Activated T-helper 1 cell treated with anti-CD3 and anti-CD28 coated beads, Interleukin-2, amount 50 U/mL, for 16 hours (primary cell): ENCODE measurements at places on chromosomes 11 and 22.

DNA sequence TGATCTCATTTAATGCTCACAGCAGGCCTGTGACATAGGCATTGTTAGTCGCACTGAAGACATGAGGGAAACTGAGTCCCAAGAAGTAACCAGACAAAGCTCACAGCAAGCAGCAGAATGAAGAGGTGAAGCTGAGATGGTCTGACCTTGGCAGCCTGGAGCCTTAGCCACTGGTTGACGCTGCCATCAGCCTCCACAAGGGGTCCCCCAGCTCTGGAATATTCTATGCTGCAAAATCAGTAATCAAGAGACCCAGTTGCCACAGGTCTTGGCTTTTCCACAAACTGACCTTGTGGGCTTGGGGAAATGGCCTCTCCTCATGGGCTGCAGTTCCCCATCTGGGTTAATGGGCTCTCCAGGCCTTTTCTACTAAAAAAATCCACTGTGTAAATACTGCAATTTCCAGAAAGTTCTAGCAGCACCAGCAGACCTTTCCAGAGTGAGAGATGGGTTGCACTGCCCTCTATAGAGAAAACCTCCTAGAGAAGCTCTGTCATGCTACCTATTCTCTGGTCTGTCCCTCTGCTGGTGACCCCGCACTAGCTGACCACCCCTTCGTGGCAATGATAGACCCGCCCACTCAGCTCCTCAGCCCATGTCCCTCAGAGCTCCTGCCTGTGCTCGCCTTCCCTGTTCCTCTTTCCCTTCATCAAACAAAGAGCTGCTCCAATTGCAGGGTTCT lies 22.6 kb upstream of the ISX start:
- no peak for DNase-seq

DNA sequence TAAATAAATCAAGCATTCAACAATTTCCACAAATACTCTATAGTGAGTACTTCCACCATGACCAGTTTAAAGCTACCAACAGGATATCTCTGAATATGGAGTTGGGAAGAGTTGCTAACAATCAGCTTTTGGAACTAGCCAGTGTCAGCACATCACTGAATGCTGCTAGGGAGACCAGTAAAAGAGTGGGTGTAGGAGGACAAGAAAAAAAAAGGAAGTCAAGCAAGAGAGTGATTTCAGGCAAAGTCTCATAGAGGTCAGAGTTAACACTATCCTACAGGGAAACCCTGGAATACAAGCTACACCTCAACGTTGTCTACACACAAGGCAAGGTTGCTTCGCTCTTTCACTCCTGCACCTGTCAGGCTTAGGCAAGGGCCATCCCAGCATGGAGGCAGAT lies 24.2 kb downstream of the EIF3F start:
- DNase-seq = no peak

GRCh38 chr11:99693941-99694492 lies 673.3 kb downstream of the CNTN5 start:
- no peak for DNase-seq

GRCh38 chr11:100791860-100792259 lies 104.8 kb downstream of the ARHGAP42 start:
- no peak for DNase-seq

DNA sequence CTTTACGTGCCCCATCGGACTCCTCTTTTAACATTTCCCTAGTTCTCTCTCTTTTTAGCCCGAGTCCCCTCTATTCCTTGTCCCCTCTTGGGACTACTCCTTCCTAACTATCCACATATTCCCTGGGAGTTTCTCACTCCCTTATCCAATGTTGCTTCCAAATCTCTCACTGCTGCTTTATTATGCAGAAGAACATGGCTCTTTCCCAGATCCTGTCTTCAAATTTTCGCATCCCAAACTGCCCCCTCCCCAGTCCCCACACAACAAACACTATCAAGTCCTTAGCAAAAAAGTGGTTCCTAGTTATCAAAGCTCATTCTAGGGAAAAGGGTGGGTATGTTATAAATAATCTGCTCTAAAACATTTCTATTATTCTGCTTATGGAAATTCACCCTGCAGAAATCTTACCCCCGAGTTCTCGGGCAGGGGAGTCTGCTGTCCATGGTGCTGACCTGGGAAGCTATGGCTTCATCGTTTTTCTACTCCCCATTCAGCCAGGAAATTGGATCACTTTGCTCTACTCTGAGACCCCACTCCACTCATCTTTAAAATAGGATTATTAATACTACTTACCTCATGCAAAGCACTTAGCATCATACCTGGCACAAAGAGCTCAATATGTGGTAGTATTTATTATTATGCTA lies 393.5 kb downstream of the BUD13 start:
- DNase-seq = no peak

DNA sequence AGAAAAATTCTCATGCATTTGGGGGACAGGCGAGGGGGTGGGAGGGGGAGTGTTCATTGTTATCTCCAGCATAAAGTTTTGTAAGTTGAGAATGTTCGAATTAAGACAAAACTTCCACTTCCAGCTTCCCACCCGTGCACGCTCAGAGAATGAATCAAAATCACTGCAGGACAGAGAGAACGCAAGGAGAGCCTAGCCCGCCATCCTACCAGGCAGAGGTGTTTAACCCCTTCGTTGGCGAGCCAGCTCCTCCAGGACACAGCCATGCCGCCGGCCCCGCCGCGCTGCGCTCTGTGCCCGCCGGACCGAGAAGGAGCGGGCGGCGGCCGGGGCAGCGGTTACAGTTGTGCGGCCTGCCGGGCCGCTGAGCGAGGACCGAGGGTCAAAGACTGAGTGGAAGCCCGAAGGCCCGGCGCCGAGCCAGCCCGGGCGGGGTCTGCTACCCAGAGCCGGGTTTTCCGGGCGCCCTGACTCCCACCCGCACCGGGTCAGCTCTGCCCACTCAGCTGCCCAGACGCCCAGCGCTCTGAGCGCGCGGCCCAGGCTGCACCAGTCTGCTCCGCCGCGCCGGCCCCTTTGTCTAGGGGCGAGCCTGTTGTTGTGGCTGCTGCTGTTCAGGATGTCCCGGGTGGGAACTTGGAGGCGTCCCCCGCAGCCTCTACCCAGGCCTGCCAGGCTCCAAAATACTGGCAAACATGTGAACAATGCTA lies at the start of gene NOX4:
TSS of gene NOX4 (minus strand) at position 395 of the 710 bp plus-strand sequence. CDS start at position 266, 129 bp downstream.
- no peak for DNase-seq

DNA sequence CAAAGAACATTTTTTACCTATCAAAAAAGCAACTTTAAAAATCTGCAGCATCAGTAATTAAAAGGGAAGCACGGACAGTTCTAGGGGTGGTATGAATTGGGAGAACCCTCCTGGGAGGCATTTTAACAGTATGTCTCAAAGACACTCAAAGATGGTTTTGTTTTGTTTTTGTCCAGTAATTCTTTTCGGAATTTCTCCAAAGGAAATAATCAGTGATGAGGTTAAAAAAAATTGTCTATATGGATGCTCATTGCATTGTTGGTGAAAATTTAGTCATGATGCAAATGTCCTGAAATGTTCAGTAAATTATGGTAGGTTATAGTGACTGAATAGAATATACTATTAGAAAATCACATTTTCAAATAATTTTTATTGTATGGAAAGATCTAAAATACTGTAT lies 115.1 kb downstream of the ATXN10 start:
- no peak for DNase-seq

DNA sequence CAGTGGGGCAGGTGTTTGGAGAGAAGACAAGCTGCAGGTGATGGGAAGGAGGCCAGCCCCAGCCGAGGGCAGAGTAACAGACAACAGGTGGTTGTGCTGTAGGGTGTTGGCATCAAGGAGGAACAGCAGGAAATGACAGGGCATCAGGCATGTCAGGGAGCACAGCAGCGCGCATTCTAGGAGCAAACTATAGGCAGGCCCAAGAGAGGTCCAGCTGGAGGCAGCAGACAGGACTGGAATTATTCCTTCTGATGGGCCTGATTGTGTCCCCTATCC lies 13.6 kb downstream of the ADM start:
- no peak for DNase-seq

GRCh38 chr11:77175869-77176539 lies 48.0 kb downstream of the MYO7A start:
- DNase-seq = no peak

DNA sequence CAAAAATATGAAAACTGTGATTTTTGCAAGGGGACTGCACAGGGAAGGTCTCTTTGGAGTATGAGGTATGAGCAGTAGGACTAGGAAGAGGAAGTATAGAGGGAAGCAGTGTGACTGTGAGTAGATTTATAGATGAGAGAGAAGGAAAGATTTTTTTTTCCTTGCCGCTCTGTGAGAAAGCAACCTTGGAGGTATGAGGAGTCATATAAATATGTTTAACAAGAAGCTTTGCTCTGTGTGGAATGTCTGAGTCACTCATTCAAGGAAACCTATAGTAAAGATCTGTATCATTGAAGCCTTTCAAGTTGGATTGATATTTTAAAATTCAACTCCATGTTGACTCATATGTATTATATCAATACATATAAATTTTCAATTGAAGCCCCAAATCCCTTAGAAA lies 26.2 kb downstream of the DNHD1 start:
- DNase-seq = no peak

DNA sequence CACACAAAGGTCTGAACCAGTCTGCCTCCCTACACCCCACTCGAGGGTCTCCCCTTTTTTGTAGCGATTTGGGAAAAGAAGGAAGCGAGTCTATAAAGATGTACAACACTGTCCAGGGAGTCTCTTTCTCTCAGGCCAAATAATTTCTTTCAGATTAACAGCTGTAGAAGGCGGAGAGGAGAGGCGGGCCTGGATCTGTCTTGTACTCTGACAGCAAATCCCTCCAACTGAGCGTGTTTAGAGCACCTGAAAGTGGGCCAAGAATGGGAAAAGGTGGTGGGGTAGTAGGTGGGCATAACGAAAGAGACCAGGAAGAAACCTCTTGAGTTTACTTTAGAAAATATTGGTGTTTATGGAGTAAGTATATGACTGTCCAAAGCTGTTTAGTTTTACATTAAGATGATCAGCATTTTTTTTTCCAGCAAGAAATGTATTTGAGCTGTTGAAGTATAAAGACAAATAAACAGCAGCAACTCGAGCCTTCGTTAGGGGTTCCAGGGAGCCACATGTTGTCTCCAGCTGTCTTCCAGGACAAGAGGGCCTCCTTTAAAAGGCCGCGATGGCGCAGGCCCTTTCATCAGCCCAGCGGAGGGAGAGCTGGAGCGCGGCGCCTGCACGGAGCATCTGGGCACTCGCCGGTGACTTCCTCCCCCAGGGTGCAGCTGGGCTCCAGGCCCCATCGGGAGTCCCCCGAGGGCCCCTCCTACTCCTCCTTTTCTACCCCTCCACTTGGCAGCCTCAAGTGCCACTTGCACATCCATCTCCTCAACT lies 34.9 kb downstream of the SCUBE1 start:
- no peak for DNase-seq

- no peak for DNase-seq
Observed at GRCh38 chr11:76621868-76622267, 48.7 kb downstream of the LRRC32 start.

DNA sequence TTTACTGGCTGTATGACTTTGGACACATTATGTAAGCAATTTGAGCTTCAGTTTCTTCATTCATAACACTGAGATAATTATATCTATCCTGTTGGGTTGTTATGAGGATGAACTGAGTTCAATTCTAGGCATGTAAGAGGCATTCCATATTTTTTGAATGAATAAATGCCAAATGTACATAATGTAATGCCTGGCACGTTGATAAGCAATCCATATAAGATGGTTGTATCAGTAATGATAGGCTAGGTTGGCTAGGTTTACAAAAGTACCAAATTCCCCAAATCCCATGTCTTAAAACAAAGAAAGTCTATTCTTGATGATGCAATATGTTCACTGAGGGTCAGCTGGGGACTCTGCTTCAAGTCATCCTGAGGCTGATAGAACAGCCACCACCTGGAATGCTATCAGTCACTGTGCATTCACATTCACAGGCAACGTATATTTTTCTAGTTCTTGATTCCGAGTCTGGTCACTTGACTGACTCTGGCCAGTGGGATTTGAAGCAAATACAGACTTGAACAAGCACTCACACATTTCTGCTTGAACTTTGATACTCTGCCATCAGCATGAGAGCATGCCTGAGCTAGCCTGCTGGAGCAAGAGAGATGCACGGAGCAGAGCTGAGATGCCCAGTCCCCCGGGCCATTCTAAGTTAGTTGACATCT lies 104.0 kb upstream of the TIMP3 start:
- no peak for DNase-seq

GRCh38 chr22:41245917-41246499 lies 5.3 kb upstream of the CHADL start:
- no peak for DNase-seq

DNA sequence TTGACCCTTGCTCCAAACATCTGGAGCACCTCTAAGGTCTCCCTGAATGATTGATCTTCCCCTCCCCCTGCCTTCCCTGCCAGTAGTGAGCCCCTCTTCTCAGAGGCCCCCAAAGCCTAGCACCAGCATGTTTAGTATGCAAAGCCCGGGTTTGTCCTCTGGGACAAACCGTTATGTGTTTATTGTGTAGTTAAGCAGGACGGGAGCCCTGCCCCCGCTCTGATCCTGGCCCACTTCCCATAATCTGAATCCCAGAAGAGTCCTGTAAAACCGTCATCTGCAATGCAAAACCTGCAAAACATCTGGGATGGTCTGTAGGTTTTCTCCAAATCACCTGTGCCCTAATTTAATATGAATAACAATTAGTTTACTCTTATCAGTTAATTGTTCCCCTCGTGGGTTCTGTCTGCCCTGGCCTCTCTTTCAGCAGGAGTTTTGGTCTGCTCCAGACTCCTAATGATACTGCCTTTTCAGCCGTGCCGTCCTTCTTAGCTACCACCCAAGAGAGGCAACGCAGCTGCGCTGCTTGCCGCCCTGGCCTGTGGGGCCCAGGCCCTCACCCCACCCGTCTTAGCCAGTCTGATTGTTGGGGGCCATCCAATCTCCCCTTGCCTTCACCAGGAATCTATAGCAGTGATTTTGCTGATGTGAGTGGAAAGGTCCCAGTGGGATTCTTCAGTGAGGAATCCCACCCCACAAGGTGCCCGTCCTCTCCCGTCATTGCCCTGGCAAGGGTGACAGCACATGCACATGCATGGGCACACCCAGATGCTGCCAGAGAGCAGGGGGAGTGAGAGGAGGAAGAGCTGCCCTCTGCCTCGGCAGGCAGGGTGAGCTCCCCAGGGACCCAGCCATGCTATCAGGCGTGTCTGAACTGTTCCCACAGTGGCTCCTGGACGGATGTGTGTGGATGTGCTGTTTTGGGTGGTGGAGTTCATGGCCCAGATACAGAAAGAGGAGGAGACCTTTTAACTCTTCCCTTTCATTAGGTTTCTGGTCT lies 3.0 kb upstream of the B3GAT1 start:
- no peak for DNase-seq

DNA sequence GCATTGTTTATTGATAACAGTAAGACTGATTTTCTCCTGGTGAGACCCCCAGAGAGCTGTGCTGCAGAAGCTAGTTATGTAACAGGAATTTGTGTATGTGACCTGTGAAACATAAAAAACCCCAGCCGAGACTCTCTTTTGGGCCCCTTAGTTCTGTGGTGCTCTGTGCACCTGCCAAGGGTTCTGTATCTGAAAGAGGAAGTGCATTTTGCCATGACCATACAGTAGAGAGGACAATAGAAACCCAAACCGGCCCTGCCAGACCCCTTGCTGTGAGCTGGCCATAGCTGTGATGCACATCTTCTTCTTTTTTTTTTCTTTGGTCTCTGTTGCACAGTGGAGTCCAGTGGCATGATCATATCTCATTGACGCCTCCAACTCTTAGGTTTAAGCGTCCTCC lies 31.4 kb upstream of the APOL5 start:
- DNase-seq = no peak

- DNase-seq = no peak
Observed at GRCh38 chr11:87322568-87322967, 284.8 kb downstream of the TMEM135 start.

GRCh38 chr11:112841729-112842128 lies 119.5 kb upstream of the NCAM1 start:
- no peak for DNase-seq
